ENCODE measurements at places on chromosomes 1 and 21.

- no peak for DNase-seq
Observed at GRCh38 chr21:34857874-34858273, 189.1 kb downstream of the CLIC6 start.

DNA sequence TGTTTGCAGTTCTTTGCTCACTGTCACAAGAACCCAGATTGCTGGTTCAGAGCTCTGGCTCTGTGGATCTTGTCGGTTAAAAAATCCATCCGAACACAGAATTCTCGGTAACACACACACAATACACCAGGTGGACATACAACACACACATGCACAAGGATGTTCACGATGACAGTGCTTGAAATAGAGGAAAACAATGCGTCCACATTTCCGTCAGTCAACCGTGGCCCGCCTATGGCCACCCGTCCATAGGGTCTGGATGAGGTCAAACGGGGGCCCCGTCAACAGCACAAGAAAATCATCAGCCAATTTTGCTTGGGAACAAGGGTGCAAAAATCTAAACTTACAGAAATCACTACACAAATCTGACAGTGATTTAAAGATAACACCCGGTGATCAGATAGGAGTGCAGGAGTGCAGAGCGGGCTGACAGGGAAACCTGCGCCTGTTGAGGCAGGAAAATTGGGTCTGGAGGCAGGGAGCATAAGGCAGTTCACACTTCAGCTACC is 50.4 kb upstream of the SLC19A1 start:
- DNase-seq, result no peak

DNA sequence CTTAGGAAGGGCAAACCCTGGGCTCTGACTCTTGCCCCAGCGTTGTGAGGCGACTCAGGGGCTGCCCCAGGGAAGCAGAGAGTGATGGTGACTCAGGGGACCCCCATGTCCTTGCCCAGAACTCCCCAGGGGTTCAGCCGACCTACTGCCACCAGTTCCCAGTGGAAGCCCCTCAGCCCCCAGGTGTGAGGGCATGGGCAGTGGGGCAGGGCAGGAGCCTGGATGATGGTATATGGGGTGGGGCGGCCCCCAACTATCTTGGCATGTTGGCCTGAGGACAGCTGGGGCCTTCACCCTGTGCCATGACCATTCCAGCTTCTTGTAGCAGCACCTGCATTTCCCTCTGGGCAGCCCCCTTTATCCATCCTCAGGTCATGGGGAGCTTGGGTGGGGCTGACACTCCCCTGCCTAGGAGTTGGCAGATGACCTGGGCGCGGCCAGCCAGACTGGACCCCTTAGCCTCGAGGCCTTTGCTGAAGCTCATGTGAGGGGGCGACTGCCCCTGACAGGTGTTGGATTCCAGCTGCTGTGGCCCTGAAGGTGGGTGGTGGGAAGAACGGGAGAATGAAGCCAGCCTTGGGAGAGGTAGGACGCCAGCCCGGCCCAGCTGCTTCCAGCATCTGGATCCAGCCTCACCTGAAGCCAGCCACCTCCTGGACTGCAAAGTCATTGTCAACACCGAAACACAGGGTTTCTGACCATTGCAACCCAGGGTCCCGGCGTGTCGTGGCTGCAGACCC is 1.8 kb upstream of the FNDC10 start:
- DNase-seq, result no peak

- DNase-seq, result no peak
Observed at GRCh38 chr1:44543064-44543744, 131.1 kb downstream of the TMEM53 start.

- no peak for DNase-seq
Observed at GRCh38 chr1:83990734-83991133, 8.2 kb downstream of the TTLL7 start.

DNA sequence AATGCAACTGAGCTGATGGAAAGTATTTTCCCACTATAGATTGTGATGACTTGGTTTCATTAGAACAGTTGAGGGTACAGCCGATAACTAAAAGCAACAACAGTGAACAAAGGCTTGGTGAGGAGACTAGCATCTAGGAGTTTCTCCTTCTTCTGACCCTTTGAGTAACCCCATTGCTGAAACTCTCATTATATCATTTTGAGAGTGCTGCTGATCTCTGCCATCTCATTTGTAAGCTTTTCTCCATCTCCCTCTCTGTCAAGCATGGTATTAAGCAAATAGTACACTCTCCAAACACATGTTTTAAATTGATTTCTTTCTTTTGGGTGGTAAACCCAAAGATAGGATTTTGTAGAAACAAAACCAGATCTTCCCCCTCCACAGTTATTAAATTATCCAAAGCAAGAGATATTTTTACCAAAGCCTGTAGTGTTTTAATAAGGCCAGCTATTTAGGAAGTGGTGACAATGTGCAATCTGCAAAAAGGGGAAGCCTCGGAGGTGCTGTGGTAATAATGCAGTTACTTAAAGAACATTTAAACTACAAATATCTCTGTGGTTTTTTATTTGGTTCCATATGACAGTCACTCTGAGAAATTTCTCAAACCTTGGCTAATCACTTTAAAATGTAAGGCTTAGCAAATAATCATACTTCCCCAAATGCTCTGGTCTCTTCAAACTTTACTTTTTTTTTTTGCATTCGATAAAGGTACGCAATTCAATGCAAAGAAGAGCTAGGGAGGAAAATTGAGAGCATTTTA is 287.5 kb downstream of the HLX start:
- no peak for DNase-seq

DNA sequence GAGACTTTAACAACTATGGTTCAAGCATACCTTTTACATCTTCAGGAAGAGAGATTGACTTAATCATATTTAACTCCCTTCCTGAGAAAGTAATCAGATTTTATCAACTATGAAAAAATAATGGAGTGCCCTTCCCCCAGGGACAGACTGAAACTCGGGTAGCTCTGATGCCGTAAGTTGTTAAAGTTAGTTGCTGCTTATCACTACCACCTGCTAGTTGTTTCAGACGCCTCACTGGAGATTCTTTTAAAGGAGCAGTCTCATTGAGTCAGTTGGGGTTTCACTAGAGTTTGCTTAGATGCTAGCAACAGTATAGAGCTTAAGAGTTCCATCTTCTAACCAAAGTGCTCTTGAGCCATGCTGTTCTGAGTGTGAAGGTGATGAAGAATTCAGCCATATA is 17.0 kb upstream of the TRAF5 start:
- no peak for DNase-seq

- no peak for DNase-seq
Observed at GRCh38 chr1:72286401-72286800, 4.1 kb upstream of the NEGR1 start.

GRCh38 chr1:203040513-203041275 is 14.4 kb downstream of the PPFIA4 start:
- no peak for DNase-seq

GRCh38 chr1:97350662-97351061 is 570.2 kb downstream of the DPYD start:
- peak; percentile 72 for DNase-seq

- peak; percentile 40 for DNase-seq
Observed at GRCh38 chr1:31549809-31550620, 26.3 kb upstream of the TINAGL1 start.

GRCh38 chr1:239676522-239677273 is 290.3 kb downstream of the CHRM3 start:
- DNase-seq, result no peak

- DNase-seq, result no peak
Observed at GRCh38 chr1:14138687-14139086, 438.7 kb downstream of the PRDM2 start.

DNA sequence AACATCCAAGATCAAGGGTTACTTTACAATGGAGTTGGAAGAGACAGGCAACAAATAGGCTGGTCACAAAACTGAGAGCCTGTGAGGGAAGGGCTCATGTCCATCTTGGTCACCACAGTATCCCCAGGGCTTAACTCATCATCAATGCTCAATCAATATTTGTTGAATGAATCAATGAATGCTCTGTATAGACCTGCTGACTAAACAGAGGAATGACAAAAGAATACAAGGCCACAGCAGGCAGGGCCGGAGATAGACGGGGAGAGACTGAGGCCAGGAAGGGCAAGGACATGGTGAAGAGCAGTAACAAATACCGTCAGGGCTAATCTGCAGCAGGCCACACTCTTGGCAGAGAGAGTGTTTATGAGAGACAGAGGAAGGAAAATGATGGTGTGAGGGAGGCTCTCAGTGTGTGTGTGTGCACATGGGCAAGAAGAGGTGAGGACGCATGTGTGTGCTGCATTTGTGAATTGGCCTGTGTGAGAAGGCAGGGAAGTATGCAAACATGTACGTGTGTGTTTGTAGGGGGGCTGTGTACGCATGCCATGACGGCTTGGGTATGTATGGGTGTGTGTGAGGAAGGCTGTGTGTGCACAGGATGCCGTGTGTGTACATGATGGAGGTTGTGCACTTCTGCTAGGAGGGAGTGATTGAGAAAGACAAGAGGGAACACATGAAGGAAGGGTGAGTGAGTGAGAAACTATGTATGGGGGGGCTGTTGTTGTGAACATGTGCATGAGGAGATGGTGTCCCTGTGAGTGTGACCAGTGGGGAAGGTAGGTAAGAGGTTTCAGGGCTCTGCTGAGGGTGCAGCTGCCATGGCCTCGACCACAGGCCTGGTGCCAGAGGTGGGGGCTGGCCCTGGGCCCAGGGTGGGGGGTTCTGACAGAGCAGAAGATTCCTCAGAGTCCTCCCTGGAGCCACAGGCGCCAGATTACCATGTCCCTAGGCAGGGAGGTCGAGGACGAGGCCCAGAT is 15.4 kb downstream of the AHDC1 start:
- DNase-seq, result peak; percentile 46

DNA sequence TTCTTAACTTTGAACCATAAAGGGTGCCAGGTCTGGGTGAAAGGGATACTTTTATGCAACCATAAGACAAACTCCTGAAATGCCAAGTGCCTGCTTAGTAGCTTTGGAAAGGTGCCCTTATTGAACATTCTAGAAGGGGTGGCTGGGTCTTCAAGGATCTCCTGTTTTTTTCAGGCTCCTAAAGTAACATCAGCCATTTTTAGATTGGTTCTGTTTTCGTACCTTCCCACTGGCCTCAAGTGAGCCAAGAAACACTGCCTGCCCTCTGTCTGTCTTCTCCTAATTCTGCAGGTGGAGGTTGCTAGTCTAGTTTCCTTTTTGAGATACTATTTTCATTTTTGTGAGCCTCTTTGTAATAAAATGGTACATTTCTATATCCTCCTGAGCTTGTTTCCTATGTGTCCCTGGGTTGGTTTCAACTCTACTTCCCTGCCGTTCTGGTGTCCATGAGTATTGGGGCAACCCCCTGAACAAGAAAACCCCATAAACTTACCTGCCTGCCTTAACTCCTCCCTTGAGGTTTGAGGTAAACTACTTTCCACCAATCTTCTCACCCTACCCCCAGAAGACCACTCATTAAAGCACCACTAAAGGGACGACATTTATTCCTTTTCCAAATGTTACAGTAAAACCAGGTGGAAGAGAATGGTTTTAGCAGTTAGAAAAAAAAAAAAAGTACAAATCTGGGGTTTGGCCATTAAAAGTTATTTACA is 2.6 kb downstream of the MARCKSL1 start:
- no peak for DNase-seq

GRCh38 chr1:37362594-37363385 is 111.6 kb upstream of the ZC3H12A start:
- DNase-seq, result no peak

- no peak for DNase-seq
Observed at GRCh38 chr1:159980076-159980475, 26.0 kb upstream of the SLAMF9 start.

- DNase-seq, result no peak
Observed at GRCh38 chr1:162722036-162722435, 68.5 kb upstream of the HSD17B7 start.

DNA sequence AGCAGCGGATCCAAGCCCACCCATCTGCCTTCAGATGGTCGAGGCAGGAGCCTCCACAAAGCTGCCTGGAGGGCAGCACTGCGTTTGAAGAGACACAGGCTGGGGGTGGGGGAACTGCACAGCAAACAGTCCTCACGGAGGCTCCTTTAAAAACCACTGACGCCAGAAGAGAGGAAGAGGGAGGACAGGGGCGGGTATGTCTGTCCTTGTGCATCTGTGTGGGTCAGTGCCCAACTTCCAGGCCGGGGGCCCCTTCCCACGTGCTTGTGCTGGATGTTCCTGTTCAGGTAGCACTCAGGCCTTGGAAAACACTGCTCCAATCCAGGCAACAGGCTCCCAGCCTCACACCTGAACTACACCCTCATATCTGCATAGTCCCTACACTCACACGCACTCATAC is 7.7 kb downstream of the AHDC1 start:
- DNase-seq, result no peak
